SJSA1 (cell line): ENCODE measurements at places on chromosomes 12 and 14. TPM values are rescaled to one million over a fixed set of nuclear protein-coding genes. Genes with fewer than 3 reads are reported as not detected.

BDKRB1 gene
- total RNA-seq = 0.34 and 10.3 TPM in 2 replicates

CEBPE gene
- not detected in 2 replicates for total RNA-seq

ATL1 gene
- total RNA-seq = 2.3 and 11.2 TPM in 2 replicates

DNA sequence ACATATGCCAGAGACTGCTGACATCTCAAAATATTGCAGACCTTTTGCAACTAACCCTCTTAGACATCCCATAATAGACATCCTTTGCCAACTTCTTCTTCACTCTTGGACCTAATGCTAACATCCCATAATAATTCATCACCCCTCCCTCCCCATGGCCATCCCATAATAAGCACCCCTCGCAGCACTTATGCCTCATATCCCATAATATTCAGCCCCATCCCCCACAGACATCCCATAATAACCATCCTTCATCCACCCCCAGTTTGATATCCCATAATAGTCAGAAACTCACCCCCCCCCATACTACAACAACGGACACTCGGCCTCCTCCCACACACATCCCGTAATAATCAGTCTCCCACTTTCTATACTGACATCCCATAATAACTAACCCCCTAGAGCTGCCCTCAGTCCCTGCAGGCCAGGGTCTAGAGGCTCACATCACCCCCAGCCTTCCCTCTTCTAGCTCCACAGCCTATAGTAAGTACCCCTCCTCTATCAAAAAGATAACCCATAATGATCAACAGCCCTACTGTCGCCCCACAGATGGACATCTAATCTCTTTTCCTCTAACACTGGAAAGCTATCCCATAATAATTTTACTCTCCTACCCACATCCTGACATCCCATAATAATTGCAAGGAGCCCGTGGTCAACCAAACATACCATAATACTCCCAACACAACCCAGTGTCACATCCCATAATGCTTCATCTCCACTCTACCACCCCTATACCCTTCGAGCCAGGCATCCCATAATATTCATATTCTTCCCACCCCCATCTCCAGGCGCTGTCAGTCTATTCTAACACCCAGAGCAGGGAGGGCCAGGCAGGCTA, 792 bp upstream of the CHD4 start:
- H3K27me3 ChIP-seq = no peaks in the 10 kb centered on the region
- peaks cover 45% of the 10 kb centered on the region for H3K4me1 ChIP-seq
- peak overlapping the region; percentile 52 for H3K27ac ChIP-seq
- DNase-seq = peak; percentile 71
- peaks cover 30% of the 10 kb centered on the region for H3K36me3 ChIP-seq
- H3K4me3 ChIP-seq = no peak overlapping the region; the same call in 1 of the 2 replicates

DNA sequence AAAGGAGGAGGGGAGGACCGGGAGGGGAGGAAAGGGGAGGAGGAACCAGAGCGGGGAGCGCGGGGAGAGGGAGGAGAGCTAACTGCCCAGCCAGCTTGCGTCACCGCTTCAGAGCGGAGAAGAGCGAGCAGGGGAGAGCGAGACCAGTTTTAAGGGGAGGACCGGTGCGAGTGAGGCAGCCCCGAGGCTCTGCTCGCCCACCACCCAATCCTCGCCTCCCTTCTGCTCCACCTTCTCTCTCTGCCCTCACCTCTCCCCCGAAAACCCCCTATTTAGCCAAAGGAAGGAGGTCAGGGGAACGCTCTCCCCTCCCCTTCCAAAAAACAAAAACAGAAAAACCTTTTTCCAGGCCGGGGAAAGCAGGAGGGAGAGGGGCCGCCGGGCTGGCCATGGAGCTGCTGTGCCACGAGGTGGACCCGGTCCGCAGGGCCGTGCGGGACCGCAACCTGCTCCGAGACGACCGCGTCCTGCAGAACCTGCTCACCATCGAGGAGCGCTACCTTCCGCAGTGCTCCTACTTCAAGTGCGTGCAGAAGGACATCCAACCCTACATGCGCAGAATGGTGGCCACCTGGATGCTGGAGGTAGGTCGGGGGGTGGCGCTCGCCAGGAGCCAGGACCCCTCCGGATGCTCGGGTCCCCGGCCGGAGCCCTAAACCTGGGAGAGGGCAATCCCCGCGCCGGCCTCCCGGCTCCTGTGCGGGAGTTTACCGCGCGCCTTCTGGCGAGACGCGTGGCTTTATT, at the start of gene CCND2:
CCND2 (plus strand) TSS at position 111 of the 744 bp plus-strand sequence; CDS start at position 390, 279 bp downstream.
- no peak within 1 kb of the TSS for H3K27ac ChIP-seq
- H3K4me1 ChIP-seq = peaks cover 27% of the 10 kb centered on the region
- no peaks in the 10 kb centered on the region for H3K36me3 ChIP-seq
- H3K4me3 ChIP-seq = peak within 1 kb of the TSS; percentile 10; the same call in 1 of the 2 replicates
- H3K27me3 ChIP-seq = peaks cover 83% of the 10 kb centered on the region

- no peak for DNase-seq
- peaks cover 5% of the 10 kb centered on the region for H3K4me1 ChIP-seq
These were observed 77.1 kb downstream of the PLEKHA5 start for GRCh38 chr12:19206493-19207077.

- no peak overlapping the region for H3K4me3 ChIP-seq
- no peaks in the 10 kb centered on the region for H3K27me3 ChIP-seq
- peaks cover 38% of the 10 kb centered on the region for H3K4me1 ChIP-seq
- H3K27ac ChIP-seq = no peak overlapping the region
- H3K36me3 ChIP-seq = peaks cover 43% of the 10 kb centered on the region
- no peak for DNase-seq
These were observed 4.5 kb downstream of the ZBTB1 start for GRCh38 chr14:64509036-64509435.

DNA sequence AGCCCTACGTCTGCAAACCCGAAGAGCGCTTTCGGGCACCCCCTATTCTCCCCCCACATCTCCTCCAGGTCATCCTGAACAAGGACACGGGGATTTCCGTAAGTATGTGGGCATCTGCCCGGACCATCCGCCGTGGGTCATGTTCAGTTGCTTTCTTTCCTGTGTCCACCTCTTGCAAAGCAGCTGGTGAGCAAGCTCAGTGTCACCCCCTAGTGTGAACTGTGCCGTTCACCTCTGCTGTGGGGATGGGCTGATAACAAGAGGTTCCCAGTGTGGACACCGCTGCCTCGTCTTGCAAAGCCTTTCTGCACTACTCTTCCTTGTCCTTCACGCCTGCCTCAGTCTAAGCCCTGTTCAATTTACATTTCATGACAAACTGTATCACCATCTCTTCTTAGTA, 8.6 kb downstream of the PRKAB1 start:
- H3K4me1 ChIP-seq = no peaks in the 10 kb centered on the region
- no peaks in the 10 kb centered on the region for H3K27me3 ChIP-seq
- no peak overlapping the region for H3K27ac ChIP-seq
- peaks cover 92% of the 10 kb centered on the region for H3K36me3 ChIP-seq
